ENCODE measurements at places on chromosomes 3 and 15.

DNA sequence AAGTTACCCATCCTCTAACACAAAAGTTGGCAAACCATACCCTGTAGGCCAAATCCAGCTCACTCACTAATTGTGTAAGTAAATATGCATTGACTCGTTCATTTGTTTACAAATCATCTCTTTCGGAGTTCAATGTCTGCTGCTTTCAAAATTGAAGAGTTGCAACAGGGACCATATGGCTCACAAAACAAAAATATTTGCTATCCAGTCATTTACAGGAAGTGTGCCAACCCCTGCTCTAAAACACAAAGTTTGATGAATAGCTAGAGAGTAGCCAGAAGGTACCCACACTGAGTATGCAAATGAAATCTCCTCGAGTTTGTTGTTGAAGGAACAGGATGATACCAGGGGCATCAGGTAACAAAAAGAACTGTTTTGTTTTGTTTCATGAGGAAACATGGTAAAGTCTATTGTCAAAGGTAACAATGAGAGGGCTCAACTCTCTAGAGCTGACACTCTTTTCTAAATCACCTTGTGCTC is 236.2 kb upstream of the THBS1 start:
- DNase-seq = peak; percentile 62

DNA sequence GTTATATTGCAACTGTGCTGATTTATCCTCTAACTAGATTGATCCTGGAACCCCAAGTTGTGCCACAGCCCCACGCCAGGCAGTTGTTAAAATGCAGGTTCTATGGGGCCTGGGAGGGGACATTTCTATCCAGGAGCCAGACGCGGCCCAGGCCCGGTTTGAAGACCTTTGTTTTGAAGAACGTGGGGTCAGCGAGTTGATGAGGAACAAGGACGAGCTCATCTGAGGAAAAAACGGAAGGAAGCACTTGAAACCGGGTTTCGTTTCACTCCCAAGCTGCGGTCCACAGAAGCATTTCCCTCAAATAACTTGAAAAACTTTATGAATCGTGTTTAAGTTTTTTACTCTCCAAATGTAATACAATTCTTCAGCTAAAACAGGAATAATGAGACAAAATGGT is 76.4 kb downstream of the CHSY1 start:
- DNase-seq = no peak

- peak; percentile 49 for DNase-seq
Measured at GRCh38 chr3:1275495-1275894, 182.7 kb downstream of the CNTN6 start.

DNA sequence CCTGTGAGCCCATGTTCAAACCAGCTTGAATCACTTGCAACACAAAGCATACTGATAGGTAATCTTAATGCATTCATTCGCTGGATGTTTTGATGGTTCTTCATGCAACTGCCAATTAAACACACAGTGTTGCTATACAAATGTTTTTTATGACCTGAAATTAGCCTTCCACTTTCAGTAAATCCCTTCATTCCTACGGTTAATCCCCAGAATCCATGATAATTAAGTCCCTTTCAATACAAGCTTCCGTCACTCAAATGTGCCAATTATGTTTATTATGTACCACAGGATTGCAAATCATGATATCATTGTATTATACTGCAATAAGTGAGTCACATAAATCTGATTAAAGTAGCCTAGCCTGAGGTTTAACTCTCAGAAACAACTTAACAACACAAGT is 14.5 kb upstream of the LYZL4 start:
- no peak for DNase-seq

DNA sequence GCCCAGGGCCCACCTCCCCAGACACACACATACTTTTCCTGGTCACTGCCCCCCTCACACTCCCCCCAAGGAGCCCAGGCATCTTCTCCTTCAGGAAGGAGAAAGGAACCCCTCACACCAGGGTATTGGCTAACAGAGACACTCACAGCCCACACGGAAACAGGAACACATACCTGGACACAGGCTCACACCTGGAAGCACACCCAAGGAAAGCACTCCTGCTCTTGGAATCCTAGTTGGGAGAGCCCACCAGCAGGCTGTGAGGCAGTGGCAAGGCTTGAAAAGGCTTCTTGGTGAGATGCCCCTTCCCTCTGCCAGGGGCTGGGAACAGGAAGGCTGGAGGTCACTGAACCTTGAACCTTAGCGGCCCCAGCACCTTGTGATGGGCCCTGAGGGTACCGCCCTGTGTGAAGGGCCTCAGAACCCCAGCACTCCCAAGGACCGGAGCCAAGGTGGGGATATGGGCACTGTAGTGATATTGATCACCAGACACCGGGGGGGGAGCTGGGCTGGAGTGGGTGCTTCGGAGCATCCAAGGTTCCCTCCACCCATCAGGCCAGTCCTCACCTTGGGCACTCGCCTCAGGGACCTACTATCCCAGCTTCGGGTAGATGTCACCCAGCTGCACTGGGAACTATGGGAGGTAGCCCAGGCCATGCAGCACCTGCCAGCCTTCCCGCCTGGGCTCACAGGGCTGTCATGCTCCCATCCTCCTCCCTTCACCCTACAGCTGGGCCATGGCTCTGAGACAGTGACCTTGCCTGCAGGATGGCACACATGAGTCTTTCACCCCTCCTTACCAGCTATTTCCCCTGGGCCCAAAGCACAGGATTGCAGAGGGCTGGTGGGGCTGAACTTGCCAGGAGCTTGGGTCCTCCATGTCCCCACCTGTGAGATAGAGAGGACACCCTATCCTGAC is 16.4 kb downstream of the MYL3 start:
- DNase-seq = no peak

DNA sequence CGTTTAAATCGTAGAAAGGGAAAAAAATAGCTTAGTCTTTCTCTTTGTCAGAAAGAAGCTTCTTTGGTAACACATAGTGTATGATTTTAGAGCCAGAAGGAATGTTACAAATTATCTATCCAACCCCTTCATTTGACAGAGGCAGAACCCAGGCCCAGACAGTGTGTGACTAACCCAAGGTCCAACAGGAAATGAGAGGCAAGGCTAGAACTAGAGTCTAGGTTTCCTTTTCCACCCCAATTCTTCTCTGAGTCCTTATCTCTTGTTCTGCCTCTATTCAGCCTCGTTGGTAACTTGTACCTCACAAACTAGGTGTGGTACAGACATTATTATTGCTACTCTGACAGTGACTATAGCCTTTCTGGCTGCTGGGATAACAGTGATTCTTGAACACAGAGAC is 39.3 kb downstream of the QTRT2 start:
- no peak for DNase-seq
